ENCODE measurements at places on chromosomes 12 and 14.

- peak; percentile 69 for DNase-seq
Observed at GRCh38 chr14:50830932-50831725, at the start of gene NIN. Gene NIN, minus strand, starts transcription at chr14:50831162. Its CDS starts 9,106 bp downstream, at chr14:50822056.

DNA sequence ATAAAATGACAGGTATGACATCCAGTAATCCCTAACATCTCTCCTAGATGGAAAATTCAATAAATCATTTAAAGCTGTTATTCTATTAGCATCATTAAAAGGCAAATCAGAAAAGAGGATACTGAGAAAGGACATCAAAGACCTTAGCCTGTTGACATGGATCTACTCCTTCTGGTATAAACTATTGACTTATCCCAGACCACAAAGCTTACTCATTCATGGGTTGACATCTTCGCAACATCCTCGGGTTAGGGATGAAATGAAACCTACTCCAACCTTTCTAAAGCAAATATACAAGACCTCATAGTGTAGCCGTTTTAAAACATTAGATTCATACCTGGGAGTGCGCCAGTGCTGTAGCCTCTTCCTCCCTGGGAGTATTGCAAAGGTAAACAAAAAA lies 191.5 kb upstream of the BTG1 start:
- no peak for DNase-seq

DNA sequence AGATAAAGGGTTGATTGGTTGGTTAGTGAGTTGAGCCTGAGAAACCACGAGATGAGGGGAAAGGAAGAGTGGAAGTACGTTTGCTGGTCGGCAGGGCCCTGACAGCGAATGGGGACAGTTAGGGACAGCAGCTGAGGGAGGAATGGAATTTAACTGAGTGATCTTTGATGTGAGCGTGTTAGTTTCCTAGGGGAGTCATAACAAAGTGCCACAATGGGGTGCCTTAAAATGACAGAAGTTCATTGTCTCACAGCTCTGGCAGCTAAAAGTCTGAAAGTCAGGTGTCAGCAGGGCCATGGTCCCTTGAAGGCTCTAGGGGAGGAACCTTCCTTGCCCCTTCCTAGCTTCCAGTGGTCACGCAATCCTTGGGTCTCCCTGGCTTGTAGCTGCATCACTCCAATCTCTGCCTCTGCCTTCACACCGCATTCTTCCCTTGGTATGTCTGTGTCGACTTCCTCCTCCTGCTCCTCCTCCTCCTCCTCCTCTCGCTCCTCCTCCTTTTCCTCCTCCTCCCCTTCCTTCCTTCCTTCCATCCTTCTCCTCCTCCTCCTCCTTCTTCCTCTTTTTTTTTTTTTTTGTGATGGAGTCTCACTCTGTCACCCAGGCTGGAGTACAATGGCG lies 26.0 kb upstream of the RIN3 start:
- no peak for DNase-seq

DNA sequence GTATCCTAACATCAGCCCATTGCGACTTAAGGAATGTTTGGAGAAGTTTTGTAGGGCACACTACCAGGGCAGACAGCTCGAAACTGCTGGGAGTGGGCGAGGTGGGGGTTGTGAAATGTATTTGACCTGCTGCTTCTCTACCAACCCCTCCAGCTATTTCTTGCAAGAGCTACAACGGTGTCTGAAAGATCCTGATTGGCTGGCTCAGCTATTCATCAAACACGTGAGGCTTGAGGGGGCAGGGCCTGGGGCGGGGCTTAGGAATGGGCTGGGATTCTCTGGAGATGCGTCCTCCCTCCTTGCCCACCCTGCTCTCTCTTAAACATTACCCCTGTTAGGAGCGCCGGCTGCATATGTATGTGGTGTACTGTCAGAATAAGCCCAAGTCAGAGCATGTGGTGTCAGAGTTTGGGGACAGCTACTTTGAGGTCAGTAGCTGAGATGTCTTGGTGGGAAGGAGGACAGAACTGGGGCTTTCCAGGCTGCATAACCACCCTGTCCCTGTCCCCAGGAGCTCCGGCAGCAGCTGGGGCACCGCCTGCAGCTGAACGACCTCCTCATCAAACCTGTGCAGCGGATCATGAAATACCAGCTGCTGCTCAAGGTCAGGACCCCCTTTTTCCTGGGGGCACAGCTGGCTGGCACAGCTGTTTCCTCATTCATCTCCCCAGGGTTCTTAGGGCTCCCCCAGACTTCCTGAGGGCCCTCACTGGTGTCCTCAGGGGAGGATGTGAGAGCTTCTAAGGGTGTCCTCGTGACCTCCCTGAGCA lies 3.1 kb downstream of the ARHGEF25 start:
- DNase-seq = no peak

DNA sequence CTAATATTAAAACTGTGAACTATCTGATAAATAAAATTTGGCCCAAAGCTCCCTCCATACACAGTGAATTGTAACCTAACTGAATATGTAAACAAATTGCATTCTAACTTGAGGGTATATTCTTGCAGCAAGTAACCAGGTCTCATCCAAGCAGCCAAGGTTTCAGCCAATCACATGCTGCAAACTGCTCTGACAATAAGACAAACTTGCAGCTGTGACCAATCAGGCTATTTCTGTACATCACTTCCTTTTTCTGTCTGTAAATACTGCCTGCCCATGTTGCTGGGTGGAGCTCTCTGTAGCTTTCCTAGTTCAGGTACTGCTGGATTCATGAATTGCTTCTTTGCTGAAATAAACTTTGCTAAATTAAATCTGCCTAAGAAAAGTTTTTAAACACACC lies 499.0 kb downstream of the GALC start:
- DNase-seq = no peak

GRCh38 chr14:77902811-77903210 lies 102.9 kb downstream of the ADCK1 start:
- DNase-seq = no peak

GRCh38 chr14:52879958-52880357 lies 70.9 kb downstream of the FERMT2 start:
- no peak for DNase-seq

All from central memory CD4-positive, alpha-beta T cell (primary cell).